ENCODE measurements at places on chromosomes 13 and 19. TPM values are rescaled to one million over a fixed set of nuclear protein-coding genes. Genes with fewer than 3 reads are reported as not detected.

Gene CEACAM8
- not detected for total RNA-seq

Gene TYROBP
- total RNA-seq, result not detected

GRCh38 chr13:88472316-88472715 lies 801.1 kb downstream of the SLITRK5 start:
- DNase-seq, result no peak

- no peak for DNase-seq
Measured at GRCh38 chr13:100208626-100209025, 119.7 kb downstream of the PCCA start.

DNA sequence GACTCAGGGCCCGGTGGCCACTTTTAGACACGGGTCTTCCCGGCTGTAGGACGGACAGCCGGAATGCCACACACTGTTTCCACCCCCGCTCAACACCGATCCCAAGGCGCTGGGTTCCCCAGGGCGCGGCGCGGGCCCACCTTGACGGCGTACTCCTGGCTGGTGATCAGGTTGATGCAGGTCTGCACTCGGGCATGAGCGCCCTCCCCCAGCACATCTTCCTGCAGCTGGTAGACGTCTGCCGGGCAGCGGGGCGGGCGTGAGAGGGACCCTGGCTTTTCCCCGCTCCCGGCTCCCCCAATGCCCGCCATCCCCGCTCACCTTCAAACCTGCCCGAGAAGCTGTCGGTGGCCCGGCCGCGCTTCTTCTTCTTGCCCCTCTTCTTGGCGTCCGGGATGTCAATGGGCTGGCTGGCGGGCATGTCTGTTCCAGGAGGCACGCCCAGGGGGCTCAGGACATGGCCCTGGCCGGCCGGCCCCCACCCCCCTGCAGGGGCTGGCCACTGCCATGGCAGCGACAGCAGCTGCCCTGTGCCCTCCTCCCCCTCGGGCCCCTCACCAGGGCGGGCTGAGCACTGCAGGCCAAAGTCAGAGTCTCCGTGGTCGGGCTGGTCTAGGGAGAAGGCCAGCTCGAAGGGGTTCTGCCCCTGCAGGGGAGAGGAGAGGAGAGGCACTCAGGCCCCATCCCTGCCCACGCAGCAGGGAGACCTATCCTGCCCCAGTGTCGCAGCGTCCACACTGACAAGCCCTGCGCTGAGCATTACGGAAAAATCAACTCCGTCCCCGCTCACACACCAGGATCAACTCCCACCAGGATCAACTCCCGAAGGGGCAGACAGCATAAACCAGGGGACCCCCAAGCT lies 4.8 kb downstream of the MKNK2 start:
- DNase-seq, result no peak

DNA sequence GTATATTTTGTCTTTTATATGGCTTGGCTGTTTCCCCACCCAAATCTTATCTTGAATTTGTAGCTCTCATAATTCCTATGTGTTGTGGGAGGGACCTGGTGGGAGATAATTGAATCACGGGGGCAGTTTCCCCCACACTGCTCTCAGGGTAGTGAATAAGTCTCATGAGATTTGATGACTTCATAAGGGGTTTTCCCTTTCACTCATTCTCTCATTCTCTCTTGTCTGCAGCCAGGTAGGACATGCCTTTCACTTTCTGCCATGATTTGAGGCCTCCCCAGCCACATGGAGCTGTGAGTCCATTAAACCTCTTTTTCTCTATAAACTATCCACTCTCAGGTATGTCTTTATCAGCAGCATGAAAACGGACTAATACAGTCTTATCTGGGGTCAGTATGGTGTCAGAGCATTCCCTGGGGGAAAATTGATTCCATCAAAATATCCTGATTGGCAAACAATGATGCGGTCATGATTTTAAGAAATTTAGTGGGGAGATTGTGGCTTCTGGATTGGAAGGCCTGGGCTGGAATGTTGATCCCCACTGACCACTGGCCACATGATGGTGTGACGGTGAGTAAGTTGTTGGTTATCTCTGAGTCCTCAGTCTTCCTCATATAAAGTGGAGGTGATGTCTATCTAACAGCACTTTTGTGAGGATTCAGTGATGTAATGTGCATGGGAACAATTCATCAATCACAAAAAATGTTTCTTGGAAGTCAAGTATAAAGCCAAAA lies 27.5 kb upstream of the ANKRD10 start:
- DNase-seq, result no peak

- DNase-seq, result no peak
Measured at GRCh38 chr19:37095859-37096258, 17.6 kb downstream of the ZNF420 start.

DNA sequence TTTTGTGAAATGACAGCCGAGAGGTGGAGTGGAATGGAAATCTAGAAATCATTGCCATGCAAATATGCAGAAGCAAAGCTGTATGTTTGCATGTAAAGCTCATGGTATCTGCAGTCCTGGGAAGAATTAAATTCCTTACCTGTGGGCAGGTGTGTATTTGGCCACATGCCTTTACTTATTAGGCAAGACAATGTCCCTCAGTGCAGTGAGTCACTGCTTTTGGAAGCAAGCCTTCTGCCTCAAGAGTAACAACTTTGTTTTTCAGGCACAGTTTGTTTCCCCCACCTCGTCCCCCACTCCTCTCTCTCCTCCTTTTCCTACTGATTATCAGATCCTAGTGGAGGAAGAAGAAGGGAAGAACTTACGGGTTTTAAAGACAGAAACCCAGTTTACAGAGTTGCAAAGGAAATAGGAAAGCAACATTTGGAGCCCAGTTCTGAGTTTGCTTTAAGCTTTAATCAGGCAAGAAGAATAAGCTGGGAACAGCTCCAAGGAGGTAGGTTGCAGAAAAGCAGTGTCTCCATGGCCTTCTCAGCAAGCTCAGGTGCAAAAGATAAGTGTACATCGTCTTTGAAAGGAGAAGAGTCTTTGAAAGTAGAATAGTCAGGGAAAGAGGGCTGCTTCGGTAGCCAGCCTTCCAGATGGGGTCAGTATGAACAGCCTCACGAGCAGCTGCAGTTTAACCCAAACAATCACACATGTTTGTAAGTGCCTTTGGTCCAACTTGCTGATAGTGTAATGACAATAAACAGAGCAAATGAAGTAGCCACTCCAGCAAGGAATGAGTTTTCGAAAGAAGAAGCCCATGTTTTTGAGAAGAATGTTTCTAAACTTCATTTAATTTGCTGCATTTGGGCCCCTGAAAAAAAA lies 190.1 kb downstream of the KLF5 start:
- no peak for DNase-seq

DNA sequence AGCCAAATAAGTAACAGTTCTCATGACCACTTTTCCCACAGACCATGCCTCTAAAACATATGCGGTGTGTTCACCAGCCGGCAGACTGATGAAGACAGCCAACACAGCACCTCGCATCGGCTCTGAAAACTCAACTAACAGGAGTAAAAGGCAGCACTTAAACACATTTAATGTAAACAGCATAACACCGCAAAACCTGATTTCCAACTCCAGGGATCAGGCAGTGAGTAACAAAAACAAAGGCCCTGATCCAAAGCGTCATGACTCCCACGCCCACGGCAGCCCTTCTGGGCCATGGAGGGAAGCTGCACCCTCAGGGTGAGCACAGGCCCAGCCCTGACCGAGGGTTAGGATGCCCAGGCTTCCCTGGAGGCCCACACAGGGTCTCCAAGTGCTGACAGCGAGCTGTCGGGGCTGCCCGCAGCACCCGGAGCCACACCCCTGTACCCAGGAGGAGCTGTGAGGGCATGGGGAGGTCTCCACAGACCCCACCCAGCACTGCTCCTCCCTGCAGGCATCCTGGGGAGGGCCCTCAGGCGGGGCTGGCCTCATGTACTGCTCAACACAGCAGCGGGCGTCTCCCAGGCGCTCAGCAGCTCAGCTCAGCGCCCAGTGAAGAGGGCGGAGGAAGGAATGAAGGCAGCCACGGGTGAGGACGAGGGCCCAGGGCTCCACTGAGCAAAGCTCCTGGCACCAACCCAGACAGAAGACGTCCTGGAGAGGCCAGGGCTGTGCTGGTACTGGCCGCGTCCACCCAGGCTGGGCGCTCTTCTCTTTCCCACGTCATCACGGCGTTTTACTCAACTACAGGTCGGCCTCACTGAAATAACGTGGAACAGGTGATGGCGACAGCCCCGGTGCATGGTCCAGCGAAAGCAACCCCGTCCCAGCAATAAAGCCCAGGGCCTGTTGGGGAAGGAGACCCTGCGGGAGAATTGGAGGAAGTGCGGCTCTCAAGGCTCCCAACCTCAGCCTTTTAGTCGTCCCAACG lies 53.7 kb downstream of the RASA3 start:
- DNase-seq, result peak; percentile 63
